ENCODE measurements at places on chromosomes 13 and 19.

GRCh38 chr19:2097203-2097885 is 629 bp downstream of the IZUMO4 start:
- no peak for DNase-seq

- no peak for DNase-seq
Observed at GRCh38 chr19:40719414-40719894, 2.5 kb downstream of the ITPKC start.

GRCh38 chr19:51421229-51422052 is 4.0 kb upstream of the SIGLEC10 start:
- no peak for DNase-seq

DNA sequence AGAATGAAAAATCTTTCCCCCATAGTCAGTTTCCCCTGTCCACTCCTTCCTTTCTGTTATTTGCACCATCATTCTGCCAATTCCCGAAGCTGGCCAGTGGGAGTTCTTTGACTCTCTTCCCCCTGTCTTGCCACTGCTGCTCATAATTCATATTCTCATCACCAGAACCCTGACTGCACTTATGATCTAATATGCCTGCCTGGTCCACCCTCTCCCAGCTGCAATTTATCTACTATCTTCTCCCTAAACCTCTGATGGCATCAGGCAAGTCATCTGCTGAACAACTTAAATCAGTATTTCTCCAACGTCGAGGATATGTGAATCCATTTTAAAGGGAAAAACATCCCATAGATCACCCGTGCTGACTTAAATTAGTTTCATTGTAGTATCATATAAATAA is 458.0 kb upstream of the GPC6 start:
- DNase-seq: no peak

- DNase-seq: no peak
Observed at GRCh38 chr13:64164435-64164834, 2748.8 kb upstream of the PCDH20 start.
